ENCODE measurements at places on chromosomes 7 and 10. TPM values are rescaled to one million over a fixed set of nuclear protein-coding genes. Genes with fewer than 3 reads are reported as not detected.

The VSIR gene
- 8.3 TPM for total RNA-seq

The NUDT1 gene
- 15.5 TPM for total RNA-seq

The AOC1 gene
- not detected for total RNA-seq

The CCSER2 gene
- total RNA-seq = 99.2 TPM

The ASZ1 gene
- not detected for total RNA-seq

The COMMD3 gene
- total RNA-seq = 36.0 TPM

The BHLHA15 gene
- total RNA-seq = 9.5 TPM

The DDC gene
- total RNA-seq = 4.8 TPM

The NUTM2E gene
- total RNA-seq = 0.46 TPM

The ORAI2 gene
- total RNA-seq = 45.4 TPM

The DPCD gene
- 37.8 TPM for total RNA-seq

The ACSL5 gene
- 2.3 TPM for total RNA-seq
